Left lung (tissue), 14 donors: ENCODE measurements at places on chromosomes 1 and 21.
A peak's percentile ranks its signal among the peaks of the same experiment; 100 is the strongest.

GRCh38 chr1:206823727-206824126 lies 41.7 kb upstream of the IL20 start:
- no peak for DNase-seq

DNA sequence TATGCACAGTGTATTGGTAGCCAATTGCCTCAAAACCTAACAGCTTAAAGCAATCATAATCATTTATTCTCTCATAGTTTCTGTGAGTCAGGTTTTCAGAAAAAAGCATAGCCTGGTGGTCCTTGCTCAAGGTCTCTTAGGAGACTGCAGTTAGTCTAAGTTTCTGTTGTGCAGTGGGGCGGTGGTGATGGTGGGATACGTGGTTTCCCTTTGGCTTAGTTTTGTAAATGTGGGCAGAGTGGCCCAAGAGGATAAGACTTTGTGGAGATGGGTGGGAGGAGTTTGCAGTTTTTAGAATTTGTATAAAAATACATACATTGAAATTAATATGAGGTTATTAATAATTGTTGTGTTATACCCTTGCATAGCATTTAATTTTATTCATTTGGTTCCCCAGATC lies 68.6 kb downstream of the NOS1AP start:
- no peak for DNase-seq

GRCh38 chr1:245856944-245857531 lies 650.0 kb downstream of the SMYD3 start:
- DNase-seq, result no peak

GRCh38 chr21:33403786-33404585 lies 773 bp downstream of the IFNGR2 start:
- peak; percentile 68 for DNase-seq

GRCh38 chr21:38036016-38036415 lies 119.8 kb upstream of the KCNJ6 start:
- no peak for DNase-seq

GRCh38 chr1:118483245-118484006 lies 298.4 kb upstream of the SPAG17 start:
- peak; percentile 41 for DNase-seq

- DNase-seq, result no peak
These were observed 81.6 kb downstream of the ZP4 start for GRCh38 chr1:237809099-237809498.

DNA sequence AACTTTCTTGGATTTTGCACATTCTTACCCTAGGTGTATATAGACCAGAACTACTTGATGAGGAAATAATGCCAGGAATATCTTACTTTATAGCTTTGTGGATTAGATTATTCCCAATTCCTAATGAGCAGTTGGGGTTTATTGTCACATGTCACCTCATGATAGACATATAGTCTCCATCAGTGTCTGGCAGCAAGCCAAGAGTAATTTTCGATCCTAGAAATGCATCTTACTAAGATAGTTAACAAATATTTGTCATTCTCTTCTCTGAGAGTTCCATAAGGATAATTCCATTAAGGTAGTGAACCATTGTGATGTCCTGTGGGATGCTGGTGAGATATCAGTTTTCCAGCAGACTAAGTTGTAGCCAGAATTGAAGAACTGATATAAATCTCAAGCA lies 1282.9 kb upstream of the B3GALT2 start:
- DNase-seq, result no peak

DNA sequence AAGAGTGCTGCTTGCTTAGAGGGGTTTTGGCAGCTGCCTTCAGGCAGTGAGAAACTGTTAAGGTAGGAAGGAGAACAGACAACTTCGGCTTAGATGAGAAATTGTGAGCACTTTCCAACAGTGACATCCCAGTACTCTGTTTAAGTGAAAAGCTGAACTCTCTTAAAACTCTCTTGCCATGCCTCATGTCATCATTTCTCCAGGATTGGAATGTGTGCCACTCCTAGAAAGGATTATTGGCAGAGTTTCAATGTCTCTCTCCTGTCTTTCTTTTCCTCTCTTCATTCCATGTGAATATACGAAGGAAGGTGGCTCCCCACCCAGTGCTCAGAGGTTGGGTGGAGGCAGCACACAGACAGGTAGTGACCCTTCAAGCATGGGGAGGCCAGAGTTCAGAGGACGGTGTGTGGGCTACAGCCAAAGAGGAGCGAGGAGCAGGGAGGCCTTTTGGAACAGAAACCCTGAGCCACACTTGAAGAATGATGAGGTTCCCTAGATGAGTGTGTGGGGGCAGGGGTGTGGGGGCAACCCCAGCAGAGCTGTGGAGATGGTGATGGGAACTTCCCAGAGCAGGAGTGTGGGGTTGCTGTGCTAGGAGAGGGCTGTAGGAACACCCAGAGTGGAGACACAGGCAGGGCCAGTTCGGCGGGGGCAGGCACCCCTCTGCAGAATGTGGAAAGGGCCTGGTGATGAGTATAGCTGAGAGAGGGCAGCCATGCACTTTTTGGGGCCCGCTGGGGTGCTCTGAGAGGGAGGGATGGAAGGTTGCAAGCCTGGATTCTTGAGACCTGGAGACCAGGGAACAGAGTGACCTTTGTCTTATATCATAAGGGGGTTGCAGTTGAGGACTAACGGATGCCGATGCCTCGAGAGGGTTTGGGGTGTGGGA lies 58.8 kb downstream of the GALNT2 start:
- no peak for DNase-seq

GRCh38 chr21:15353546-15353945 lies 288.7 kb upstream of the NRIP1 start:
- DNase-seq, result no peak

DNA sequence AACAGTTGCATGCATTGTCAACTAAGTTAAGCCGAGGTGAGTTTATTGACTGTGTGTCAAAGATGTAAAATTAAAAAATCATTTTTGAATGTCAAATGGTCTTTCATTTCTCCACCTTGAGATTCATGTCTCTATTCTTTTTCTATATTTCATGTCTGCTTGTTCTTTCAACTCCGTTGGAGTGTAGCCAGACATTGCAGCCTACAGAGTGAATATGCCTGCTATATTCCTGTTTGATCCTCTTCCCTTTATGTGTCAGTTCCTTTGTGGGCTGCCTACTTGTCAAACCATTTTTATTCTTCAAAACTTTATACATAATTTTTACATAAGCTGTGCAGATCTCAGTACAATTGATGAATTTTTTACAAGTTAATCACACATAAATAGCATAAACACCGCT lies 1325.8 kb upstream of the PRMT6 start:
- no peak for DNase-seq

- DNase-seq, result no peak
These were observed 47.9 kb upstream of the VCAM1 start for GRCh38 chr1:100671601-100672000.

DNA sequence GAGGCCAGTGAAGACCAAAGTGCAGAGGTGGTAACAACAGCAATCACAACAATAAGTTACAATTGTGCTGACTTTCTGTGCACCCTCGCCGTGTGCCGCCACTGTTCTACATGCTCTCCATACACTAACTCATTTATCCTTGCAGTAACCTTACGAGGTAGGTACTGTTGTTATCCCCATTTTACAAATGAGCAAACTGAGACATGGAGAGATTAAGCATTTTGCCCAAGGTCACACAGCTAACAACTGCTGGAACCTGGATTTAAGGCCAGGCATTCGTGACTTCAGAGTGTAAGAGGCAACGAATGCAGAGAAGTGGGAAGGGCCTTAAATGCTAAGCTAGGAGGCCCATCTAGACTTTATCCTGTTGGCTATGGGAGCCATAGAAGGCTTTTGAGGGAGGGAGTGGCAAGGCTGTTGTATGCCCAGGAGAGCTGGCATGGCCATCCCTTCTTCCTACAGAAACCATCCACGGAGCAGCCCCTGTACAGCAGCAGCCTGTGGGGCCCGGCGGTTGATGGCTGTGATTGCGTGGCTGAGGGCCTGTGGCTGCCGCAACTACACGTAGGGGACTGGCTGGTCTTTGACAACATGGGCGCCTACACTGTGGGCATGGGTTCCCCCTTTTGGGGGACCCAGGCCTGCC lies 36.6 kb downstream of the AZIN2 start:
- DNase-seq, result no peak

- DNase-seq, result no peak
These were observed 114.5 kb downstream of the DSCAM start for GRCh38 chr21:40732253-40733023.

- no peak for DNase-seq
These were observed 30.0 kb upstream of the C1orf185 start for GRCh38 chr1:51072043-51072439.

DNA sequence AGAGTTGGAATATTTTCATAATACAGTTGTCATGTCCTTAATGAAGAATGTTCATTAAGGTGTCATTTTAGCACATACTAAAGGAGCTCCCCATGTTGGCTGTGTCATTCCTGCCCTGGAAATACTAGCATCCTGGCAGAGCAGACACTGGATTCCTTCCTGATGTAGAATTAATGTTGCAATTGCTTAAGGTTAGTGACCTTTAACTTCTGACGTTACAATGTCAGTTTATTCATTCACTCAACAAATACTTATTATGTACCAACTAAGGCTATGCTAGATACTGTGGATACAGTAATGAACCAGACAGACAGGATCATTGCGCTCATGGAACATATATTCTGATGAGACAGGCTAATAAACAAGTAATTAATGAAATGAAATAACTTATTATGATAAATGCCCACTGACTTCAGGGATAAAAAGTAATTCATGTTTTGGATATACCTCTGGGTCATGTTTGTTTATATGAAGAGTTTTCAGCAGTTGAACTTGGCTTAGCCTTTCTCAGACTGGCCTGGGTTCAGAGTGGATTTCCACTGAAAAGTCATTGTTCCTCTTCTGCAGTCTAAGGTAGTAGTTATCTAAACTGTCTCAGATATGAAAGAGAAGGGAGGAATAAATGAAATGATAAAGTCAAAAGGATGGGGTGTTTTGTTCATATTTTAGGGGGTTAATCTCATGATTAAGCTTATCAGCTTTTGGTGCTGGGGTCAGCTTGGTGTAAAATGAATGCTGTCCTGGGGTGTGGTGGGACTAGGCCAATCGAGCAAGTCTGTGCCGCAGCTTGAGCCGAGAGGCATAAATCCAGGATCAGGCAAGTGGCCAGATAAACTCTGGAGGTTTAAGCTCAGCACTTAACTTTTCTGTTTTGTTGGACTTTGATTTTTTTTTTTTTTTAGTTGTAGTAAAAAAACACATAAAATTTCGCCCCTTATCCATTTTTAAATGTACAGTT lies 43.3 kb upstream of the KCNQ4 start:
- no peak for DNase-seq

- DNase-seq, result no peak
These were observed 4.1 kb downstream of the CRYZ start for GRCh38 chr1:74728736-74729135.

GRCh38 chr1:18869847-18870594 lies 10.6 kb upstream of the TAS1R2 start:
- no peak for DNase-seq

GRCh38 chr1:48643193-48643592 lies 133.5 kb downstream of the BEND5 start:
- DNase-seq, result no peak

DNA sequence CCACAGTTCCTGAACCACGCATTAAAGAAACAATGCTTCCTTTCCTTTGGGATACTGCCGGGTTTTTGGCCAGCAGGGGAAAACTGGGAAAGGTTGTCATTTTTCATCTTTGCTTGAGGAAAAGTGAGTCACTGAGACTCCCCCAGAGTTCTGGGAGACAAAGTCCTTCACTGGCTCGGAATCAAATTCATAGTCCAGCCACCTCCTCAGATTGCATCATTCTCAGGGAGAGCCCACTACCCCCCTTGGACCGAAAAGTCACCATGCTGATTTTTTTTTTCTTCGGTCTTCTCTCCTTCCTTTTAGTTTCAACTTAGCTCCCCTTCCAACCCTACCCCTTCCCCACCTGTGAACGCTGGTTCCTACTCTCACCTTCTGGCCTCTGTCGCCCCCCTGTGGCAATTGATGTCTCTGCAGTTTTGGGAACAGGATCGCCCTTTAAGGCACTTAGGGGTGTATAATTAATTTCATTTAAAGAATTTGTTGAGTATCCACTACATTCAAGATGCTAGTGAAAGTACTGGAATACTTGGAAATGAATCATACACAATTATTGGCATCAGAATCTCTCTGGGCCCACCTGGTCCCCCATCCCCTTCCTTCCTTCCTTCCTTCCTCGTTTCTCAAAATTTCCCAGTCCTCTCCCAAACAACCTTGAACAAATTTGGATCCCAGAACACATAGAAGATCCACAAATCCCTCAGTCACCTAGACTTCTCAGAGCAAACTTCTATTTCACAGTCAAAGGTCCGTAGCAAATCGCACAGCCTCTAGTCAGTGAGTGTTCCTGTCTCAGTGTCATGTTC lies 6.9 kb downstream of the ACKR1 start:
- DNase-seq, result no peak

- no peak for DNase-seq
These were observed 80.4 kb upstream of the SCYL3 start for GRCh38 chr1:169974067-169974466.

GRCh38 chr1:40353082-40353481 lies 20.4 kb upstream of the SMAP2 start:
- no peak for DNase-seq

DNA sequence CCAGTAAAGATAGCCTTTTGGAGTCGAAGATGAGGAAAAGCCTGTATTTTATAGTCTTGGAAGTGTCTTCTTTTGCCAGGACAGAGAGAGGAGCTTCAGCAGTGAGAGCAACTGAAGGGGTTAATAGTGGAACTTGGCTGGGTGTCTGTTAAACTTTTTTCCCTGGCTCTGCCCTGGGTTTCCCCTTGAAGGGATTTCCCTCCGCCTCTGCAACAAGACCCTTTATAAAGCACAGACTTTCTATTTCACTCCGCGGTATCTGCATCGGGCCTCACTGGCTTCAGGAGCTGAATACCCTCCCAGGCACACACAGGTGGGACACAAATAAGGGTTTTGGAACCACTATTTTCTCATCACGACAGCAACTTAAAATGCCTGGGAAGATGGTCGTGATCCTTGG lies at the start of gene VCAM1:
TSS of gene VCAM1 (plus strand) at position 253 of the 400 bp plus-strand sequence. CDS start at position 372, 119 bp downstream.
- no peak for DNase-seq

DNA sequence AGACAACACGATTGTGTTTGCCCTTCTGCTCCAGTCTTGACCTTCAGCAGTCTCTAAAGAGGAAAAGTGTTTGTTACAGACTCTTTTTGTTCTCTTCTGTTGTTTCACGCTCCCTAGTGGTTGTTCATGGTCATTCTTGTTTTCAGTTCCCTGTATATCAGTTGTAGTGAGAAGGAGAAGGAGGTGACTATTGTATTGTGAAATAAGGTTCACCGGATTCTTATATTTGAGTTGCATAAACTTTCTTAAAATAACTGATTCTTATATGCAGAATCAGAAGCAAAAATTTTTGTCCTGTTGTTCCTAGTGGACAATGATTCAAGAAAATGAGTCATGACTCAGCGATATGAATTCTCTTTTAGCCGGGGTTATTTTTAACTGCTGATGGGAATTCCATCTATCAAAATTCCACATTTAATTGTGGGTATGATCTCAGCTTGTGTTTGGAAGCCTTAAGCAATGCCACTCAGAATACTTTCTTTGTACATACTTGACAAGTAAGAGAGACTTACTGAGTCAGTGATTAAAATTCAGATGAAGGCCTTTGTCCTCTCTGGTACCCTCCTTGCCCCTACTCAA lies 152.2 kb downstream of the CLEC20A start:
- no peak for DNase-seq

- DNase-seq, result no peak
These were observed 53.9 kb upstream of the GNG12 start for GRCh38 chr1:67887146-67887545.

- no peak for DNase-seq
These were observed 144.9 kb upstream of the SOD1 start for GRCh38 chr21:31514598-31514997.
